ENCODE measurements at places on chromosomes 3 and 15. TPM values are rescaled to one million over a fixed set of nuclear protein-coding genes. Genes with fewer than 3 reads are reported as not detected.

Gene XCR1
- not detected for total RNA-seq

Gene C3orf85
- total RNA-seq = not detected

- DNase-seq = no peak
- H3K27me3 ChIP-seq = no peaks in the 10 kb centered on the region
- H3K36me3 ChIP-seq = no peaks in the 10 kb centered on the region
- H3K4me3 ChIP-seq = no peak overlapping the region
- H3K27ac ChIP-seq = no peak overlapping the region
Observed at GRCh38 chr3:117545484-117545883, 835.9 kb downstream of the TUSC7 start.

Gene GP9
- total RNA-seq = not detected

GRCh38 chr3:187858711-187859110 is 113.4 kb upstream of the BCL6 start:
- no peak overlapping the region for H3K27ac ChIP-seq
- H3K4me1 ChIP-seq = no peaks in the 10 kb centered on the region
- no peaks in the 10 kb centered on the region for H3K27me3 ChIP-seq
- no peak overlapping the region for H3K4me3 ChIP-seq

Gene SLC28A1
- not detected for total RNA-seq

DNA sequence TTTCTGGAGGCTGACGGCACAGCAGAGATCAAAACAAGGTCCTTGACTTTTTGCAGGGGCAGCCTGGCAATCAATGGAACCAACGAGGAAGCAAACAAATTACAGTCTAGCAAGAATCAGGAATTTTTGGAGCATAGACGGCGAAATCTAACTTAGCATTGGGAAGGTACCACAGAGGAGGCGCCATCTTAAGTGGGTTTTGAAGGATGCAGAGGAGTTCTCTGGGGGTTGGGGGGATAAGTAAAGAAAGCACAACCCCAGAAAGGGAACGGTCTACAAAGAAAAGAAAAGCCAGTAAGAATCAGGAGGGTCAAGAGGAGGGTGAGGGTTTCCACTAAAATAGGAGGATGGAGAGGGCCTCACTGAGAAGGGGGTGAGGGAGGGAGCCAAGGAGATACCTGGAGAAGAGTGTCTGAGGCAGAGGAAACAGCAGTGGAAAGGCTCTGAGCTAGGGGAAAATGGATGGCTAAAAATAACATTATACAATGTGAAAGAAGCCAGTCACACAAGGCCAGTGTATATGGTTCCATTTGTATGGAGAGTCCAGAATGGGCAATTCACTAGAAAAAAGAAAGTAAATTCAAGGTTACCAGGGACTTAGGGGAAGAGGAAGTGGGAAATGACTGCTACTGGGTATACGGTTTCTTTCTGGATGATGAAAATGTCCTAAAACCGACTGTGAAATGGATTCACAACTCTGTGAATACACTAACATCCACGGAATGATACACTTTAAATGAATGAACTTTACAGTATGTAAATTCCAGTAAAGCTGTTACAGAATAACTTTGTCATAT is 25.2 kb upstream of the IQSEC1 start:
- H3K4me1 ChIP-seq = no peaks in the 10 kb centered on the region
- no peaks in the 10 kb centered on the region for H3K27me3 ChIP-seq
- DNase-seq = no peak
- H3K27ac ChIP-seq = no peak overlapping the region
- no peaks in the 10 kb centered on the region for H3K36me3 ChIP-seq
- H3K4me3 ChIP-seq = no peak overlapping the region

Gene ROPN1
- total RNA-seq = not detected

Gene DPPA2
- total RNA-seq = not detected

DNA sequence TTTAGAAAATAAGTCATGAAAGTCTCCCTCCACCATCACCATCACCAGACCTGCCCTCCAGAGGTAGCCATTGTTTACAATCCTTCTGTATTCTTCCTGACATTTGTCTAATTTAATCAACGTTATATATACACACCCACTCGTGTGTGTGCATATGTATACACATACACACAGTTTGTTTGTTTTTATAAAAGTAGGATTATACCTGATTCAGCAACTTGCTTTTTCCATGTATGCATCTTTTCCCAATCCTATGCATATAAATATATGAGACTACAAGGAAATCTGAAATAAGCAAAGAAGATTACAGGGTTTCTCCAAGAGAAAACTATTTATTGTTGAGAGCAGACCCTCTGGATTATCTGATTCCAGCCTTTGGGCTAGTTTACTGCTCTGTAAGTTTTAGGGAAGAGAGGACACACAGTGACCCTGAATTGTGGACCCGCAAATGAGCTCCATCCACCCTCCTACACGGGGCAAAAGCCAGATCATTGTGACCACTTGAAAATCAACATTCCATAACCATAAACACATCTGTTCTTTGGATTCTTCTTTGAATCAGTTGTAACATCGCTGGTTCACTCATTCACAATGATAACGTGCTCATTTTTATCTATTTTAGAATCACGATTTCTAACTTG is 104.3 kb downstream of the CPN2 start:
- H3K36me3 ChIP-seq = no peaks in the 10 kb centered on the region
- H3K4me1 ChIP-seq = peaks cover 24% of the 10 kb centered on the region
- H3K27ac ChIP-seq = no peak overlapping the region
- no peak overlapping the region for H3K4me3 ChIP-seq

Measured in sigmoid colon (tissue), 7 donors.